ENCODE measurements at places on chromosomes 6 and 20. TPM values are rescaled to one million over a fixed set of nuclear protein-coding genes. Genes with fewer than 3 reads are reported as not detected.

MUCL3 gene
- 4.2 TPM for total RNA-seq

PROKR2 gene
- total RNA-seq = not detected

DNA sequence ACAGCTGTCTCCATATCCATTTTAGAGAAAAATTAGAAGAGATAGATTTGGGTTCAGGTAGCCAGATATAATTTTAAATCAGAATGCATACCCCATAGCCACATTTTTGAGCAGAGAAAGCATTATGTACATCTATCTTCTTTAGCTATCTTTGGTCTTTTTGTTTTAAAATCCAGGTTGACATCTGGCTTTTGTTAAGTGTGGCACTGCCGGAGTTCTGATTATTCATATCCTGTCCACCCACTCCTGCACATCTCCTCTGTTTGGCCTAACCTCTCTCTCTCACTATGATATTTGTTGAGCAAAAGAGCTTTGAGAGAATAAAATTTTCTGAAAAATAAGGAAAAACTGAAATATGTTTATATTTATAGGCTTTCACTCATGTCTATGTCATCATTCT lies 189.7 kb downstream of the PACRG start:
- no peak overlapping the region for H3K27ac ChIP-seq
- H3K4me1 ChIP-seq = no peaks in the 10 kb centered on the region
- no peak overlapping the region for H3K4me3 ChIP-seq
- H3K27me3 ChIP-seq = no peaks in the 10 kb centered on the region

DNA sequence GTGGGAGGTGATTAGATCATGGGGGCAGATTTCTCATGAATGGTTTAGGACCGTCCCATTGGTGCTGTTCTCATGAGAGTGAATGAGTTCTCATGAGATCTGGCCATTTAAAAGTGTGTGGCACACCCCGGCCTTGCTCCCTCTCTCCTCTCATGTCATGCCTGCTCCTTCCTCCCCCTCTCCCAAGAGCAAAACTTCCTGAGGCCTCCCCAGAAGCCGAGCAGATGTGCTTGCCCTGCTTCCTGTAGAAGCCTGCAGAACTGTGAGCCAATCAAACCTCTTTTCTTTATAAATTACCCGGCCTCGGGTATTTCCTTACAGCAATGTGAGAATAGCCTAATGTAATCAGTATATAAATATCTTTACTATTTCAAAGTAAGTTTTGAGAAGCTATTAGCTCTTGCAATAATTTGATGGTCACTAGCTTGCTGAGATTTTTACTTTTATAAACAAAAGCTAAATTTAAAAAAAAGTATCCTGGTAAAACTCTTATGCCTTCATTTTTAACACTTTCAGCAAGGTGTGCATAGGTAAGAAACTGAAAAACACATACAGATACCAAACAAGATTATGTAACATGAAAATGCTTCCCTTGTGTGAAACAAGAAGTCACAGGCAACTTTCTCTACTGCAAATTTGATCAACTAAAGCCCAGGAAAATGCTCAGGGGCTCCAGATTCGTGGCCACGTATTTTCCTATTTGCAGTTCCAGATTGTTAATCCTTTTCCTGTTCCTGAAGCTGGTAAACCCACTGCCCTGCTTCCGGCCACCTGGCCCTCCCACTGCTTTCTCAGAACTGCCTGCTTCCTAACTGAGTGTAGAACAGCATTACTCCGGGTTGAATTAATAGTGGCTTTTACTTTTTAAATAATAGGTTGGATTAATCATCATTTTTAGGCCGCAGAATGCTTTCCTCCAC lies 395.1 kb upstream of the CNR1 start:
- H3K4me3 ChIP-seq = no peak overlapping the region
- H3K27me3 ChIP-seq = no peaks in the 10 kb centered on the region
- no peaks in the 10 kb centered on the region for H3K4me1 ChIP-seq
- DNase-seq = no peak
- no peak overlapping the region for H3K27ac ChIP-seq
- no peaks in the 10 kb centered on the region for H3K36me3 ChIP-seq

TSHZ2 gene
- 11.8 TPM for total RNA-seq

Measured in esophagus squamous epithelium (tissue), 5 donors.